ENCODE measurements at places on chromosomes 1 and 21.

DNA sequence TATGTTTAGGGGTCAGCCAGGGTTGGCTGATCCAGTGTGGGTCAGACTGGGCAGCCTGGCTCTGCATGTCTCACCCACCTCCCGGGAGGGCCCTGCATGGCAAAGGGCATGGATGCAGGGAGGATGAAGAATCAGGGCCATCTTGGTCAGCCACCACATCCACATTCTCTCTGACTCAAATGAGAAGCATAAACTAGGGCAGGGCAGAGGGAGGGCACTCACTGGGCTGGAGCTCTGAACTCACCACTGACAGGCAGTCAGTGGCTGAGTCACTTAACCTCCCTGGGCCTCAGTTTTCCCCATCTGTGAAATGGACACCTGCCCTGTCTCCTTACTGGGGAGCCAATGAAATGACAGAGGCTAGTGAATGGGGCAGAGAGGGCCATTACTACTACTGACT lies 4.3 kb upstream of the CELA2A start:
- no peak for DNase-seq

DNA sequence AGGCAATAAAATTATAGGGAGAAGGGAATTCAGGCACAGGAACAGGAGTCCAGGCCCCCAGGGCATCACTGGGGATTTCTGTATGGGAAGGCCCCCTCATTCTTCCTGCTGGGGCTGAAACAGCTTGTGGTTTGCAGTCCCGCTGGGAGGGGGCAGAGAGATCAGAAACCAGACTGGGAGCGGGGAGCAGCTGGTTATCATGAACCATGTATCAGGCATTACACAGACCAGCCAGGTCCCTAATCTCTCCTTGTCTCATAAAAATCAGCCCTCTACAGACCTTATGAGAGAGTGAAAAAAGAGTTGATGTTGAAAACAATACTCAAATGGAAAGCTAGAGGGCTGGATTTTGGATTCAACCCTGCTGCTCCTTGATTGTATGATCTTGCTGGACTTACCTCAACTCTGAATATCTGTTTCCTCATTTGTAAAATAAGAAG lies 93.4 kb upstream of the F3 start:
- no peak for DNase-seq

GRCh38 chr1:76146184-76146583 lies 71.6 kb downstream of the ST6GALNAC3 start:
- no peak for DNase-seq

DNA sequence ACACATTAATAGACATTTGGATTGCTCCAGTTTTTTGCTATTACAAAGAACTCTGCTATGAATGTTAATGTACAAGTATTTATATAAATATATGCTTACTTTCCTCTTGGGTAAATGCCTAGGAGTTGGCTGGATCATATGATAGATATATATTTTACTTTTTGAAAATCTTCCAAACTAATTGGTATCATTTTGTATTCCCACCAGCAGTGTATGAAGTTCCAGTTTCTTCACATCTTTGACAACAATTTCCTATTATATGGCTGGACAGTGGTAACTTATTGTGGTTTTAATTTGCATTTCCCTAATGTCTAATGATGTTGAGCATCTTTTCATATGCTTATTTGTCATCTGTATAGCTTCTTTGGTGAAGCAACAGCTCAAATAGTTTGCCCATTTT lies 23.8 kb upstream of the DIPK1A start:
- no peak for DNase-seq

- DNase-seq, result no peak
Measured at GRCh38 chr1:24986372-24986965, 56.4 kb upstream of the RUNX3 start.

DNA sequence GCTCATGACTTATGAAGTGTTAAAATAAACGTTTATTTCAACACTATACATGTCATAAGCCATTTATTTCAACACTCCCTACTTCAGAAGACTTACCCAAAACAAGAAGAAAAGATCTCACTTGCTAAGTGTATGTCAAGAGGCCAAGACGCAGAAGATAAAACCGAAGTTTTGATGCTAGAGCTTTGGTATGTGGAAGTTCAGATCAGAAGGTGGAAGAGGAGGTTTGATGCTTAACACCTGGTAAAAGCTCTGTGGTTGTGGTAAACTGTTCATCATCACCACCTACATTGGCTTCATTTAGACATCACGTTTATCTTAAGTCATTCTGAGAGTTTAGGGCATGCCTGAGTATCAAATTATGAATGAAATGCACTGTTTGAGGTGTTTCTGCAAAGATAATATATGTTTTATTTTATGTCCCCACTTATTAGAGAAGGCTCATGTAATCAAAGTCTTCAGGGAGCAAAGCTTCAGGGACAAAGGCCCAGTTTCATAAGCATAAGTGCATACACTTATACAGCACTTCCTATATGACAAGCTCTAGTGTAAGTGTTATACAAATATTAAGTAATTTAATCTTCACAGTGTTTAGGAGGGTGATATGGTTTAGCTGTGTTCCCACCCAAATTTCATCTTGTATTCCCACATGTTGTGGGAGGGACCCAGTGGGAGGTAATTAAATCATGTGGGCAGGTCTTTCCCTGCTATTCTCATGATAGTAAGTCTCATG lies 533.3 kb downstream of the PTBP2 start:
- DNase-seq, result no peak

DNA sequence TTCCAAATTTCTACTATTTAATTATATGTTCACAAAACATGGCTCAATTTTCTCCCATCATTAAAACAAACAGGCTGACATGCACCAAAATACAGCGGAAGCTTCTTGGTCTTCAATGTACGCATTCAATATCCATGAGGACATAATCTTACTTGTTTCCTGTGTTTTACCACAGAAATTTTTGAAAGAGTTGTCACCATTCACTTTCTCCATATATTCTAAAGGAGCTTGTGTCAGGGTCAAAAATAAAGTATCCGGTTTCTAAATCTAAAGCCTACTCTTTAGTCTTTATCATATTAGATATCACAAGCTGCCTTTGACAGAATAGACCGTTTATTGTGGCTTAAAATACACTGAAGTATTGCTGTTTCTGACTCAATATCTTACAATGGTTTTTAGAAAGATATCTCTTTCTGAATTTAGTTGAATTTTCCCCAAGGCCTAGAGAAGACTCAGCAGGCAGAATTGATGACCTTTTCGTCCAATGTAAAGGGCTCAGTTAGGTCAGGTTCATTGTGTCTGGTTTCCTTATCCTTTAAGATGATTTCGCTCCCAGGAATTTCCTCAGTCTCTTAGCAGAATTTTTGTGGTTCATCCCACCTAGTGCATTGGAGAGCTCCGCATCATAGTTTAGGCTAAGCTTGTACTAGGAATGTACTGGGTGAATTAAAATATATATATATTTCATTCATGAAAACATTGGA lies 717.2 kb downstream of the NCAM2 start:
- peak; percentile 45 for DNase-seq

DNA sequence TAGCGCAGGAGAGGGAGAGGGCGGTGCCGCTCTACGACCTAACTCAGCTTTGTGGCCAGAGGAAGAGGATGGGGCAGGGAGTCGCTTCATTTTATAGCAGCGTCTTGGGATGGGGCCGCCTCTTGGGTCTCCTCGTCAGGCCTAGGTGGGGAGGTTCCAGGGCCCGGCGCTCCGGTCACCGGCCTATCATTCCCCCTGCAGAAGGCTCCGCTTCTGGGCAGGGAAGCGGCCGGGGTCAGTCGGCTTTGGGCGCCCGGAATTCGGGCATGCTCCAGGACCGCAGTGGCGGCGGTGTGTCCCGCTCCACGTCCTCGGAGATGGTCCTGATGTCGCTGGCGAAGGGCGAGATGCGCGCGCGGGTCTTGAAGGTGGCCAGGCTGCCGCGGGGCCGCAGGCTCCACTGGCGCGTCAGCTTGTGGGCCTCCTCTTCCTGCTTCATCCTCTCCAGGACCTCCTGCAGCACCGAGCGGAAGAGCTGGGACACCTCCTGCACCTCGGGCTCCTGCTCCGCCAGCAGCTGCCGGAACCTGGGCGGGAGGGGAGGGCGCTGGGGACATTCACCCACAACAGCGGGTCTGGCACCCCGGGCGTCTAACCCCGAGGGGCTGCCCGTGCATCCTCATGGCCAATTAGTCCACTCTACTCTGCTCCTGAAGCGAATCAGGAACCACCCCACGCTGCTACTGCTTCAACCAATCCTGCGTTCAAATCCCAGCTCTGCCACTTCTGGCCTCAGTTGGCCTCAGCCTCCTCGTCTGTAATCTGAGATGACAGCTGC lies 13.0 kb downstream of the RD3 start:
- DNase-seq, result no peak

DNA sequence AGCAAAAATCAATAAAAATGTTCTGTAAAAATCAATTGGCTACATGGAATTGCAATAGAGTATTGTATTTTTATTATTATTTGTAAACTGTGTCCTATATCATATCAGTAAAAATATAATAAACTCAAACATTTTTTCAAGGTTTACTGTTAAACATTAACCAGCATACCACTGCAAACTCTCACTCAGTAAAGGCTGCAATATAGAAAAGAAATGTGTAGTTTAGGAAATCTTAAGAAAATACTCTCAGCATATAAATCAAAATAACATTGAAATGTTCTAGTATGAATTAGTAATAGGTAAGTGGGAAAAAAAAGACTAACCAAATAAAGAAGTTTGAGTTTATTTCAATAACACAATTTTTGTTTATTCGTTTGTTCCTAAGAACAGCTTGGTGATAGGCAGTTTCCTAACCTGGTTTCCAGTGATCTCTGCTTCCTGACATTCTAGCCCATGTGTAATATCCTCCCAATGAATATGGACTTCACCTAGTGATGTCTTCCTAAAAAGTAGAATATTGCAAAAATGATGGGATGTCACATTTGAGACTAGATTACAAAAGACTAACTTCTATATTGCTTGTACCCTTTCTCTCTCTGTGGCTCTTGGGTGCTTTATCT lies 870.1 kb downstream of the BRINP3 start:
- no peak for DNase-seq

- DNase-seq, result no peak
Measured at GRCh38 chr1:17741052-17741451, 14.1 kb upstream of the ACTL8 start.

DNA sequence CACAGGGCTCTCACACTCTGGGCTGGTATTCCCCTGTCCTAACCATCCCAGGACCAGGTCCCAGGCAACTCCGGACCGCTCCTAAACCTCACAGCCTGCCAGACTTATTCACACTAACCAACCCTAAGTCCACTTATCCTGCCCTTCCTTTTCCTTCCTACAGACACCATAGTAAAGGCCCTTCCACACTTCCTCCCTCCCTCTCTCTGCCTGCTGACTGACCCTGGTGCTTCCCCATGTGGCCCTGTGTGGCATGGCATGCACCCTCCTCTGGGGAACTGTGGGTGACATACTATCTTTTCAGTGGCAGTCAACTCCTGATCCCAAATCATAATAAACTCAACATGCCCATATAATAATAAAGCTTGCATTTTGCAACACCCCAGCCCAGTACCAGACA lies 155.1 kb upstream of the DNAH14 start:
- DNase-seq, result no peak

DNA sequence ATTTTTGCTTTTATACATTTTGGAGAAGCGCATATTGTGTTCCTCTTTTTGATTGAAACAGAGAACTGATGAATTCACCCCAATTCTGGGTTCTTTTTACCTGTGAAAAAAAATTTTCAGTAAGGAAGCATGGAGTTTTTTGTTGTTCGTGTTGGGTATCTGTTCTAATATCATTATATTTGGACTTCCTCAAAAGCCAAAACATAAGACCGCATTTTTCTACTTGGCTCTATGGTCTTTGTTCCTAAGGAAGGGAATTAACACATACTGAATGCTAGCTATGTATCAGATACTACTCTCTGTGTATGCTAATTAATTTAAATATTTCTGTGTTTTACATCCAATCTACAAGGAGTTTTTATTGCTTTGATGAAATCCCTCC lies 12.9 kb downstream of the EPB41 start:
- no peak for DNase-seq

DNA sequence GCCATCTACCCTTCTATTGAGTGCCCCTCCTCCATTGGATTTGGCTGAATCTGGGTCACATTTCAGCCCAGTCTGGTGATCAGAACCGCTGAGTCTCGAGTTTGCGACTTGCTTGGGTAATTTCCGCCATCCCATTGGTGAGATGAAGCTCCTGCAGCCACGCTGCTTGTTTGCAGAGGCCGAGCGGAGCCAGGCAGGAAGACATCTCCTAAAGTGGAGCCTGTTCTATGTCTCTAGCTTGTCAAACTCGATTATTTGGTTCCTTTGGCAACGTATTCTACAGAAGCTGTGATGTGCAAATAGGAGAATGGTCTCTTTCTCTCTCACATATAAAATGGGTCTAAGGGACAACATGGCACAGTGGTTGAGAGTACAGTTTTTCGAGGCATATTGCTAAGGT lies 206.8 kb upstream of the PLXNA2 start:
- no peak for DNase-seq

- DNase-seq, result peak; percentile 8
Measured at GRCh38 chr1:246930830-246931548, 759 bp downstream of the AHCTF1 start.

DNA sequence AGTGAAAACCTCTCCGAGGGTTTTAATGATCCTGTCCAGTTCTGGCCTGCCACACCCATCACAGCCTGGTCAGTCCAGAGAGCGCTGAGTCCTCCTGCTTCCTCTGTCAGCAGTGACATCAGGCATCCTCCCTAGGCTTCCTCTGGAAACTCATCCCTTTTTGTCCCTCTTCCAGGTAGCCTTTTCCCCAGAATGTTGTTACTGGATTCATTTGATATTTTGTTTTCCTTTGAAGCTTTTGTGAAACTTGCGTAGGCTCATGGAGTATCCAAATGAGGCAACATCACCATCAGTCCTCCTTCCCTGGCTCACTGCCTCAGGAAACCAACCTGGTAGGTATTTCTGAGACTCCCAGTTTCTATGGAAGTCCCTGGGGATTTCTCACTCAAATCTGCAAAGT lies 27.0 kb upstream of the IGSF3 start:
- DNase-seq, result no peak

GRCh38 chr1:33997127-33998036 lies 133.5 kb downstream of the HMGB4 start:
- DNase-seq, result no peak

DNA sequence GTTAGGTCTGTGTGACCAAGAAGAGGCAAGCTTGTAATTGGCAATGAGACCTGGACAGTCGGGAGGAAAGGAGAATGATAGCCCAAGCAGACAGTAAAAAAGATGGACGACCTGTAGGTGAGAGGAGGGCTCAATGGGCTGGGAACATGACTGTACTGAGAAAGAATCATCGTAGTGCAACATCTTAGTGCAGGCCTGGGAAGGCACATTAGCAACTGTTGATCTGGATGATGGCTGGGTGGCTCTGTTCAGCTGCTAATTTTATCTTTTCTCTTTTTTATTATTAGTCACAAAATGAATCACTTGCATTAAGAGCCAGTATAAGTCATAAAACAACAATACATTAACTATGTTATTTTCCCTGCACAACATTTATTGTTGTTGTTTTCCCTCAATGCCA lies 32.9 kb downstream of the IFI44 start:
- no peak for DNase-seq

Data from amniotic stem cell (primary cell).